HAP-1 (cell line): ENCODE measurements at places on chromosomes 16 and 17.

DNA sequence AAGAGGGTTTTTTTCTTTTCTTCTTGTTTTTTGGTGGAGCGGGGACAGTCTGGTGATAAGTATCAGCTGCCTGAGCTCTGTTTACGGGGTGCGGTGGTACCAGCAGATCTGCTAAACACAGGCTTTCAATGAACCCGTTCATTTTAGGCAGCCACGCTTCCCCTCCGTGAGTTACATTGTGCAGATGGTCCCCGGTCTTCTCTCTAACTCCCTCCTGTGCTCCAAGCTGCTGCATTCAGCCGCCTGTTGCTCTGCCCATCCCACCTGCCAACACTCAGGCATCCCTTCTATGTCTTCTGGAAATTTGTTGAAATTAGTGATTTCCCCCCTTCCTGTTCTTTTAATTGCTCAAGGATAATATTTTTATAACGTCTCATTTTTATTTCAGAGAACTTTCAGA, 82.1 kb upstream of the ELAC2 start:
- no peak for DNase-seq

- no peak for DNase-seq
Observed at GRCh38 chr16:82011199-82011641, at the start of gene SDR42E1. Gene SDR42E1 (minus strand): TSS chr16:82011470. CDS start chr16:82000858, 10,612 bp downstream.

- DNase-seq: no peak
Observed at GRCh38 chr17:43094129-43094835, 30.9 kb downstream of the BRCA1 start.

DNA sequence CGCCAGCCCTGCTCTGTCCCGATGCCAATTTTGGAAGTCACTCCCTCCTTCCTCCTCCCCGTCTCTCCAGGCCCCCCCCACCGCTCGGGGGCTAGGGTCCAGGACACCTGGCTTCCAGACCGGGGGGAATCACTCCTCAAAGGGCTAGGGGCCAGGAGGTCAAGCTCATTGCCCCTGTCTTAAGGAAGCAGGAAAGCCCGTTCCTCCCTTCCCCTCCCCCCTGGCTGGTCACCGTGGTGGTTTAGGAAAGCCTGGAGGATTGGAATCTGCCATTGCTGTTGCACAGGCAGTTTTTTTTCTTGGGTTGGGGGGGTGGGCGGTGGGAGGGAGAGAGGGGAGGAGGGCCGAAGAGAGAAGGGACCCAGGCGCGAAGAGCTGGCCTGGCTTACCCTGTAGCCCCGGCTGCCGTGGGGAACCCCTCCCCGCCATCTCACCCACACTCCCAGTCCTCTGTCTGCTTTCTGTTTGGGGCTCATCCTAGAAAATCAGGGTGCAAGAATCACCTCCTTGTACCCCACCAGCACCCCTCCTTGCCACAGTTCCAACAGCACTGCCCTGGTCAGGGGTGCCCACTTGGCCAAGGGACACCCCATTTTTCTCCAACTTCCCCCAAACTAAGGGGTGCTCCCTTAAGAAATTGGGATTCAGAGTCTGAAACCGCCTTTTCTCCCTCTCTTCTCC, 2.9 kb upstream of the BCL6B start:
- no peak for DNase-seq

- DNase-seq: no peak
Observed at GRCh38 chr16:53100131-53100748, 45.4 kb downstream of the CHD9 start.

GRCh38 chr17:50949128-50949988, 83.2 kb upstream of the TOB1 start:
- DNase-seq: no peak

- no peak for DNase-seq
Observed at GRCh38 chr16:69831212-69832123, 69.3 kb downstream of the WWP2 start.

DNA sequence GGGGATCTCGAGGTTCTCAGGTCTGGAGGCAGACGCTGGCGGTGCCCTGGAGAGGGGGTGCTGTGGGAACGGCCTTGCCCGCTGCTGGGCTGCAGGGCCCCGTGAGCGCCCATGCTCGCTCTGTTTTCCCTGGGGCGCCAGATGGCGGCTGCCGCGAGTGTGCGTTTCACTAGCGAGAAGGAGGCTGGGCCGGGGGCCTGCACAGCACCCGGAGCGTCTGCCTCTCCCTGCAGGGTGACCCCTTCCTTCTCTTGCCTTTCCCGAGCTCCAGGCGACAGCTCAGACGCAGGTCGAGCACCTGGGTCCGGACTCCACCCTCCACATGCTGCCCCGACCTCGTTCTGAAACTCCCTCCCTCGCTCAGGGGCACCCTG, 2.7 kb downstream of the TELO2 start:
- DNase-seq: no peak

DNA sequence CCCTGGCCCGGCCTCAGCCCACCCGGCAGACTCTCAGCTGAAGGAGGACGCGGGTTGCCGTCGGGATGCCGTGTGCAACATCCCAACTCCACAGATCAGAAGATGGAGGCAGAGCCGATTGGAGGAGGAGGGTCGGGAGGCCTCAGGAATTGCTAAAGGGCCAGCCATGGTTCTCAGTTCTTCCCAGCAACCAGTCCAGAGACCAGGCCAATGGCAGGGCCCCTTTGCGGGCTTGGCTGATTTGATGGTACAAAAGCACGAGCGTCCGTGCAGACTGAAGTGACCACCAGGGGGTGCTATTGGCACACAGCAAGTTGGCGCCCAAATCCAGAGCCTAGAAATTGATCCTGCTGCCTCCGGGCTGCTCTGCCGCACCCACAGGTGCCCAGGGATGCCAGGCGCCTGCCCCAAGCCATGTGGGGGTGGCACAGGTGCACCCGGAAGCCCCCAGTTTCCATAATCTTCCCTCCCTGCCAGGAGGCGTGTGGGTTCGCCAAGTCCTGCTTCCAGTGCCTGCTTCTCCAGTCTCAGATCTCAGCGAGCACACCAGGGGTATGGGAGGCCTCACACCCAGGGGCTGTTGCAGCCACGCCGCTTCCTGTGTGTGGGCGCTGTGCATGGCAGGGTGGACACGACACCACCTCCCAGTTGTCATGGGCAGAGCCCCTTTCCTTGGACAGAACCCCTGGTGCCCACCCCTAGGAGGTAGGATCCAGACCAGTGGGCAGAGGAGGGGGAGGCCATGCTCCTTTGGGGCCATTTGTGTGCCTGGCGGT, 7.1 kb upstream of the TEX19 start:
- peak; percentile 75 for DNase-seq

- no peak for DNase-seq
Observed at GRCh38 chr16:13118091-13118490, 216.7 kb downstream of the SHISA9 start.

DNA sequence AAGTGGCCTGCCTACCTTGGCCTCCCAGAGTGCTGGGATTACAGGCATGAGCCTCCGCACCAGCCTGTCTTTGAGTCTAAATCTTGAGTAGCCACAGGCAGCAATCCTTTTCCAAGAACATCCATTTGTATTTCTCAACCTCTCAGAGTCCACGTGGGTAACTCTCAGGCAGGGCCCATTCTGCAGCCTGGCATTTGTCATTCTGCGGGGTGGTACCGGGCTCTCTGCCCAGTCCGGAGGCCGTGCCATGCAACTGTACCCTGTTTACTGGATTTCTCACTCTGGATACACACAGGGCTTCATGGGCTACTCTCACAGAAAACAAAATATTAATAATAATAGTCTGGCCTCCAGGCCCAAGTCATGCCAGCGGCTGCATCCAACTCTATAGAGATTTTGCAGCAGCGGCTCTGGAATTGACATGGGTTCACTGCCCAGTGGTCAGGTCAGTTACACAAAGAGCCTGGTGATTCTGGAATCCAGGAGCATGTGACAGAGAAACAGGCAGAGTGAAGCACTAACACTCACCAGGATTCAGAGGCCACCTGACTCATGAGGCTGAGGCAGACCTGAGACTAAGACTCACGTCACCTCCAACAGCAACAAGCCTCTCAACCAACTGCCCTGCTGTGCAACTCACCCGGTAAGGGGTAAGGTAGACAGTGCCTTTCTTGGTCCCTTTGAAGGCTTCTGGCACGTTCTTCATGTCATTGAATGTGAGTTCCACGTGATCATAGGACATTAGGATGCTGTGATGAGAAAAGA, 4.0 kb downstream of the WBP2 start:
- no peak for DNase-seq

DNA sequence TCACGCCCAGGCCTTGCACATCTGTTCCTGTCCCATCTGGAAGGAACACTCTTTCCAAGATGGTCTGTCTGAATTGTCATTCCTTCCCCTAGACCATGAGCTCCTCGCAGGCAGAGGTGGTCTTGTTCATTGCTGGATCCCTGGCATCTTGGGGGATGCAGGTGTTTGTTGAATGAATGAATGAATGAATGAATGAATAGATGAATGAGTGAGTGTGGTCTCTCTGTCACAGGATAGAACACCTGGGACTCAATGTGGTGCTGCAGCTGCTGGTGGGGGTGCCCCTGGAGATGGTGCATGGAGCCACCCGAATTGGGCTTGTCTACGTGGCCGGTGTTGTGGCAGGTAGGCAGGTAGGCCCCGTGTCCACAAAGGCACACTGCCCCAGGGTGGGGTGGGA, 32.2 kb downstream of the RHBDL3 start:
- no peak for DNase-seq

DNA sequence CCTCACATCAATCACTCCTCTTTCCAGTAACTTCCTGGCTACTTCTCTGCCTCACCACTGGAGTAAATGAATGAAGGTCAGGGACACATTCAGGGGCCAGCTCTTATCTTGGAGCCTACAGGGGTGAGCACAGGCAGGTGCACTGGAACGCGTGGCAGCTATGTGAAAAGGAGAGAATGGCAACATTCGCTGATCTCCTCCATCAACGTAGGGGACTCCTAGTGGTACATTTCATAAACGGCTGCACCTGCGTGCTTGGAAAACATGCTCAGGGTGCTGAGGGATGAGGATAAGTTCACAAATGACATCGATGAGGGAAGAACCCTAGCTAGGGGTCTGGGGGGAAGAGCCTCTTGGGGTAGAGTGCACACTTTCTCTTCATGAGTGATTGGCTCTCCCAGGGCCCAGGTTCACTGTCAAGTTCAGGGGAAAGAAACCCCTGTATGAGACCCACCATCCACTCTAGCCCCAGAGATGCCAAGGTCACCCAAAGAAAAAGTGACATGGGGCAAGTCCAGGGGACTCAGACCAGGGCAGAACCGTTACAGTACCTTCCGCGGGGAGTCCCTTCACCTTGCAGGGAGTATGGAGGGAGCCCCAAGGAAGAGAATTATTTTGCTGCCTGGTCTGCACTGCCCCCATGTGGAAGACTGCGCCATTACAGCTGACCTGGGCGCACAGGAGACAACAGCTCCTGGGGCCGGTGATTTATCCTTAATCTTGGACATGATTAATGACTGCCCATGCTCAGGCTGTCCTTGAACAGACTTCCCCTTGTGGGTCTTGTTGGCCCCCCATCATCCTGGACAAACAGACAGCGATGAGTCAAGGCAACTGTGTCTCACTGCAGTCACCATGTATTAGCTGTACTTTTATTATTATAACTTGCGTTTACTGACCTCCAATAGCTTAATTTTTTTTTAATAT, 30.1 kb downstream of the VAC14 start:
- peak; percentile 23 for DNase-seq

- no peak for DNase-seq
Observed at GRCh38 chr16:11990702-11991390, 14.3 kb downstream of the SNX29 start.

- DNase-seq: no peak
Observed at GRCh38 chr16:51464996-51465395, 313.9 kb upstream of the SALL1 start.

- DNase-seq: no peak
Observed at GRCh38 chr16:1042866-1043265, 29.7 kb upstream of the SSTR5 start.

DNA sequence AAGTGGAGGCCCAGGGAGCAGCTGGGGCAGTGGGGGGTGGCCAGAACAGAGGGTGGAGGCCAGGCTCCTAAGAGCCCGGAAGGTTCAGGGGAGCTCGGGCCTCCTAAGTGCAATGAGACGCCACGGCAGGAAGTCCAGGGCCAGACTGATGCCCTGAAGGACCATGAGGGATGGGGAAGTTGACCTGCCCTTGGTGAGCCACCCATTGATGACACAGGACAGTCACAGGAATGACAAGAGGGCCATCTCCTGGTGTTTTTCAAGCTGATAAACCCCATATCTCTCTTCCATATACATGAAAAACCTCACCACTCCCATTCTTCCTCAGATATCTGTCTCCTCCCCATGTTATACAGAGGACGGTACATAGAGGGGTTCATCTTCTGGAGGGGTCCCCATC, 5.8 kb upstream of the MRPL58 start:
- DNase-seq: no peak

DNA sequence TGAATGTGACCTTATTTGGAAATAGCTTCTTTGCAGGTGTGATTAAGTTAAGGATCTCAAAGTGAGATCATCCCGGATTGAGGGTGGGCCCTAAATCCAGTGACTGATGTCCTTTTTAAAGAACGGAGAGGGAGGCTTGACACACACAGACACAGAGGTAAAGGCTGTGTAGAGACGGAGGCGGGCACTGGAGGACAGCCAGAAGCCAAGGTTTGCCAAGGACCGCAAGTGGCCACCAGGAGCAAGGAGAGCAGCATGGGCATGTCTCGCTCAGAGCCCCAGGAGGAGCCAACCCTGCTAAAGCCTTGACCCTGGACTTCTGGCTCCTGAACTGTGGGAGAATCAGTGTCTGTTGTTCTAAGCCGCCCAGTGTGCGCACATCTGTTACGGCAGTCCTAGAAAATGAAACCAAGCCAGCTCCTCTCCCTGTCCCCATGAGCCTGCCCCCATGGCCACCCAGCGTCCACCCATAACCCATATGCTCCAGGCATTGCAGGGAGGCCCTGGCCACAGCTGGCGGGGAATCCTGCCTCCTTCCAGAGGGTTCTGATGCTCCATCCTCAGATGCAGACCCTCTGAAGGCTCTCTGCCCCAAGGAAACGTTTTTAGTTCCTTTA, 15.2 kb downstream of the CNGB1 start:
- no peak for DNase-seq

DNA sequence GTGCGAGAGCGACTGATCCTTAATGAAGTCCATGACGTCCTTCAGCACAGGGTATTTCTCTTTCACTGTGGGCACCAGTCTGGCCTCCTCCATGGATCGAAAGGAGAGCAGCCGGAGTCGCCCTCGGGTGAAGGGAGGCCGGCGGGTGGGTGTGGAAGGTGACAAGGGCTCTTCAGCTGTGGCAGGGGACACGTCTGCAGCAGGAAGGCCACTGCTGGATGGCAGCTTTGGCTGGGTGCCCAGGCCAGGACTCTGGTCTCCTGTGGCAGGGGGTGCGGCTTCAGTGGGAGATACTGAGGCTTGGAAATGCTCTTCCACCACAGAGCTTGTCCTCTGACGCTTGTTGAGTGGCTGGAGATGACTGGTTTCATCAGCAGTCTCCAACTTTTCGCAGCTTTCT, 78.5 kb downstream of the ZZEF1 start:
- no peak for DNase-seq

DNA sequence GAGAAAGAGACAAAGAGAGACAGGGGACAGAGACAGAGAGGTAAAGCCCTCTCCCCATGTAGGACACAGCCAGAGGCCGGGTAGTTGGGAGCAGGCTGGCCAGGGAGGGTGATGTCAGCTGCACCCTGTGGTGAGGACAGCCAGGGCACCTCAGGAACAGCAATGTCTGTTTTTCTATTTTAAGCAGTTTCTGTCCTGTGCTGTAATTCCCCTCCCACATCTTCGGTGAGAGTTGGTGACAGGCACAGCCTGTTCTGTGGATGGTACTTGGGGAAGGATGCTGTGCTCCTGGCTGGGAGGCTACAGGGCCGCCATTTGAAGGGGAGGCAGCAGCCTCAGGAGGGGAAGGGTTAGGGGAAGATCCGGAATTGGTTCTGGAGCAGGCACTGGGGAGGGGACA, 163.5 kb downstream of the SDK2 start:
- DNase-seq: no peak
